ENCODE measurements at places on chromosomes 13 and 19.

- no peak overlapping the region for H3K27ac ChIP-seq
- no peak overlapping the region for H3K4me3 ChIP-seq
- H3K36me3 ChIP-seq: no peaks in the 10 kb centered on the region
- no peaks in the 10 kb centered on the region for H3K27me3 ChIP-seq
Observed at GRCh38 chr13:59416561-59416960, 747.2 kb downstream of the DIAPH3 start.

- H3K27me3 ChIP-seq: peaks cover 24% of the 10 kb centered on the region
- no peak overlapping the region for H3K4me3 ChIP-seq
- no peaks in the 10 kb centered on the region for H3K36me3 ChIP-seq
- DNase-seq: no peak
- no peak overlapping the region for H3K27ac ChIP-seq
Observed at GRCh38 chr19:15732388-15732787, 4.6 kb downstream of the OR10H2 start.

DNA sequence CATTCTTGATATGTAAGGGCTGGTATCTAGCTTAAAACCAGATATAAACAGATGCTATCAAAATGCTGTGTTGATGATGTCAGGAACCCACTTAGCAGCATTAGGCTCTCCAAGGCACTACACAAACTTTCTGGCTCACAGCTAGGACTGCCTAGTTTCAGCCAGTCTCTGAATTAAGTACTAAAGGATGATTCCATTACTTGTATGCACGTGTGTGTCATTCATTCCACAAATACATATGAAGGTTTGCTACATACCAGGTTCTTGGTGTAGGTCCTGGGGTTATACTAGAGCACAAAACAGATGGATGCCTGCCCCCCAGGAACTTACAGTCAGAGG is 151.5 kb downstream of the RGCC start:
- H3K4me3 ChIP-seq: no peak overlapping the region
- no peaks in the 10 kb centered on the region for H3K4me1 ChIP-seq
- H3K27me3 ChIP-seq: no peaks in the 10 kb centered on the region
- DNase-seq: no peak

DNA sequence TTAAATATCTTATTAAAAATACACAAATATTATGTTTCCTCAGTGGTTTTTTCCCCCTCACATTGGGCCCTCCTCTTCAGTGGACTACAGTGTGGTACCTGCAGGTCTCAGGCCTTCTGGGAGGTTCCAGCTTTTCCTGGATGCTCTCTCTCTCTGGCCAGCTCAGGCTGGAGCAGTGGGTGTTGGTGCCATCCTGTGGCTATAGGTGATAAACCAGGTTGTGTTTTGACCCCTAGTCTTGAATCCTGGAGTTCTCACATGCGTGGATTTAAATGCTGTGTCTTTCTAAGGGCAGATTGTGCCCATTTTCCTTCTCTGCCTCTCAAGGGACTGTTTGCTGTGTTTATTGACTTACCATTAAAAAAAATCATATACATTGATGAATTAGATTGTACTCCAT is 41.2 kb upstream of the ZNF527 start:
- DNase-seq: no peak
- H3K27me3 ChIP-seq: no peaks in the 10 kb centered on the region
- no peak overlapping the region for H3K4me3 ChIP-seq
- H3K36me3 ChIP-seq: peaks cover 68% of the 10 kb centered on the region

GRCh38 chr19:48635966-48636858 is 967 bp downstream of the DBP start:
- no peaks in the 10 kb centered on the region for H3K27me3 ChIP-seq
- H3K4me1 ChIP-seq: peaks cover 65% of the 10 kb centered on the region
- peaks cover 21% of the 10 kb centered on the region for H3K36me3 ChIP-seq
- DNase-seq: no peak
- peak overlapping the region; percentile 93 for H3K4me3 ChIP-seq

- no peaks in the 10 kb centered on the region for H3K4me1 ChIP-seq
- no peak overlapping the region for H3K27ac ChIP-seq
- no peak overlapping the region for H3K4me3 ChIP-seq
- peaks cover 19% of the 10 kb centered on the region for H3K27me3 ChIP-seq
- no peak for DNase-seq
Observed at GRCh38 chr13:29868581-29868980, 18.2 kb upstream of the UBL3 start.

- peak overlapping the region; percentile 96 for H3K27ac ChIP-seq
- peaks cover 48% of the 10 kb centered on the region for H3K4me1 ChIP-seq
- H3K36me3 ChIP-seq: peaks cover 3% of the 10 kb centered on the region
- DNase-seq: peak; percentile 62
- H3K27me3 ChIP-seq: no peaks in the 10 kb centered on the region
- peak overlapping the region; percentile 95 for H3K4me3 ChIP-seq
Observed at GRCh38 chr19:662207-662961, 630 bp downstream of the RNF126 start.

GRCh38 chr13:113078902-113079780 is 26.4 kb upstream of the F7 start:
- H3K36me3 ChIP-seq: peaks cover 13% of the 10 kb centered on the region
- no peak overlapping the region for H3K4me3 ChIP-seq
- no peak overlapping the region for H3K27ac ChIP-seq
- H3K4me1 ChIP-seq: no peaks in the 10 kb centered on the region

GRCh38 chr13:97327506-97328221 is 105.5 kb downstream of the MBNL2 start:
- H3K27me3 ChIP-seq: no peaks in the 10 kb centered on the region
- no peak for DNase-seq
- peaks cover 19% of the 10 kb centered on the region for H3K36me3 ChIP-seq

DNA sequence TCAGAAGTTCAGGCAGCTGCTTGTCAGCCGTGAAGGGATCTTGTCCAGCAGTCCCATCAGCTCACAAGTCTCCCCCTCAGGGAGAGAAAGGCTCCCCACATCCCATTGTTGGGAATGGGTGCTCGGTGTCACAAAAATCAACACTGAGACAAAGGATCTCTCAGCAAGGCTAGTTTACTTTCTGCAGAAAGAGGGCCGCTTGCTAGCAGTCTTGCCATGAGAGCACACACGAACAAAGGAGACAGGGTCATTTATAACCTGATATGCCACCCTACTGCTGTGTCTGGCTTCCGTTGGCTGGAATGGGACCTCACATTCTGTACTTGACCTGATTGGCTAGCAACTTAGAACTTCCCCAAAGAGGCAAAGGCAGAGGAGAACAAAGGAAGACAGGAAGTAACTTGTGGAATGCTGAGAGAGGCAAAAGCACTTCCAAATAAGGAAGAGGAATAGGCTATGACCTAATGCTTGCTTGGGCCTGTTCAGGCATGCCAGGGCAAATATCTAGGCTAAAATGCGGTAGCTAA is 8.7 kb upstream of the IGFL3 start:
- H3K4me3 ChIP-seq: no peak overlapping the region
- H3K36me3 ChIP-seq: no peaks in the 10 kb centered on the region
- no peak for DNase-seq
- H3K4me1 ChIP-seq: no peaks in the 10 kb centered on the region
- H3K27ac ChIP-seq: no peak overlapping the region
- H3K27me3 ChIP-seq: peaks cover 38% of the 10 kb centered on the region
